AG08396 (cell line): ENCODE measurements at places on chromosomes 3 and 15.

DNA sequence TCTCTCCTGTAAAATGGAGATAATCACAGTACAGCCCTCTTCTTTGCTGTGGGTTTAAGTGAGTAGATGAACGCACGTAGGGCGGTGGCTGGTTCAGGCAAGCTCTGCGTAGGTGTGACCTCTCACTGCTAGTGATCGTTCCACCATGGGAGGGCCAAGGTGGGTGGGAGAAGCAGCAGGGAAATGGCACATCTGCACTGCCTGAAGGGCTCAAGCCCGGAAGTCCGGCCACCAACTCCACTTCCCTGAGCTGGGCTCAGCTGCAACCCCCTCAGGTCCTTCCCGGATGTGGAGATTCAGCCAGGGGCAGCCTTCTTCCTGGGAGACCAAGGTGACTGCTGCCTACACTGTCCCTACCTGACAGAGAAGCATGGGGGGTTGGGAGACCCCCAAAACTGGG, 102.9 kb downstream of the ADCY5 start:
- no peak for DNase-seq

- no peak for DNase-seq
Observed at GRCh38 chr3:185653949-185654757, 68.1 kb downstream of the SENP2 start.

GRCh38 chr3:159928071-159928491, 60.6 kb upstream of the IL12A start:
- no peak for DNase-seq

DNA sequence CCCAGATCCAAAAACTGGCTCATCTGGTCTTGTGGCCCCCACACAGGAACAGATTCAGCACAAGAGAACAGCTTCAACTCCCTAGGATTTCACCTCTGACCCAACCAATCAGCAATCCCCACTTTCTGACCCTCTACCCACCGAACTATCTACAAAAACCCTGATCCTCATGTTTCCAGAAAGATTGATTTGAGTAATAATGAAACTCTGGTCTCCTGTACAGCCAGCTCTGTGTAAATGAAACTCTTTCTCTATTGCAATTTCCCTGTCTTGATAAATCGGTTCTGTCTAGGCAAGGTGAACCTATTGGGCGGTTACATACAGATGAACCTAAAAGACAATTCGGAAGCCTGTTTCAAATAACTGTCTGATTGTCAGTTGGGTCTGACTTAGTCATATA, 847.6 kb upstream of the ALCAM start:
- DNase-seq, result no peak

DNA sequence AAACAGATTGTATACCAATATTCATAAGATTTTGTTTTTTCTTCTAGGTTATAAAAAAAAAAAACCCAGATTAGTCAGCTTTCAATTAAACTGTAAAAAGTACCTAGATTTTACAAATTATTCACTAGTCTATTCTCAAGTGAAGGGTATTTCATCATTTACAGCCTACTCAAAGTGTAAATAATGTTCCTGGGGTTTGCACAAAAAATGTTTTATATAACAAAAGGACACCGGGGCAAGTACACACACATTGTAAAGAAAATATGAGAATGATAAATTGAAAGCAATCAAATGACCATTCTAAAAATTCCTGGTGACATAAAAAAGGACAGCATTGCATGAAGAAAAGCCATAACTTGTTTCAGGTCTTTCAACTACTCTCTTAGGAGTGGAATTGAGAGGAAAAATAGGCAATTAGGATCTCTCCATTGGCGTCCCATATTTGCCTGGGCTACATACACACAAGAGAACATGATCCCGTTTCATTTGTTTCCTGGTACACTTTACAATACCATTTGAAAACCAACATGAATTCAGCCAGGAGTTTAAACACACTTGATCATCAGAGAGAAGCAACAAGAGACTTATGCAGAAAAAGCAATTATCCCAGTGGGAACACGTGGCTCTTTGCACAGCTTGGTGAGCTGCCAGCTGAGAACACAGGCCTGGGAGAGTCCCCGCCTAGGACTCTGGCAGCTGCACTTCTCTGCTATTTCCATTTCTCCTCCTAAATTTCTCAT, 1039.2 kb downstream of the ROBO1 start:
- DNase-seq, result peak; percentile 39

DNA sequence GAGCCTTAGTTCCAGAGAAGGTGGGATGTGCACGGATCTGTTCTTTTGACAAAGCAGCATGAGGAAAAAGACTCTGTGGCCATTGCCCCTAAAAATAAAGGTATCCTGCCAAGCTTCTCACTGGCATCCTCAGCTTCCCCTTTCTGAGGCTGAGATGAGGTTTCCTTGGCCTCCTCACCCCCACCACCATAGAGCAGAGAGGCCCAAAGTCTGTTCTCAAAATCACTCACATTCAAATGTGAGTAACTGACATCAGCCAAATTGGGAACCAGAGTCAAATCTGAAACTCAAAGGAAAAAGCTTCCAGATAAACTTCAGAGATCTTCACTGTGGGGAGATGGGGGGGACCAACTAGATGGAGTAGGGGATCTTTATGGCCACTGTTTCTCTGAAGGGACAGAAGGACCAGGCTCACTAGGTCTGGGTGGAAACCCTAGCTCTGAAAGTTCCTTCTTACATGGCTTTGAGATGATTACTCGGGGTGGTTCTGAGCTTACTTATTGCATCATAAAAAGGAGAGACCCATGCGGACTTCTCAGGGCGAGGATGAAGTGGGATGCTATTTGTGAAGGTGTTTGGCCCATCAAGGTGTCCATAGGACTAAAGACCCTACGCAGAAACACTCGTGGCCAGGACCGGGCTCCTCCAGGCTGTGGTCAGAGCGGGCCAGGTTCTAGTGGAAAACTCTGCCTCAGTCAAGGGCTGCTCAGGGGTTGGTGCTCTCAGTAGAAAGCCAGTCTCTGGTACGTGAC, 61.5 kb upstream of the MEF2A start:
- DNase-seq, result no peak

GRCh38 chr3:132550579-132551305, 46.3 kb upstream of the ACKR4 start:
- no peak for DNase-seq

GRCh38 chr15:76904461-76905012, 603 bp downstream of the SCAPER start:
- peak; percentile 26 for DNase-seq

DNA sequence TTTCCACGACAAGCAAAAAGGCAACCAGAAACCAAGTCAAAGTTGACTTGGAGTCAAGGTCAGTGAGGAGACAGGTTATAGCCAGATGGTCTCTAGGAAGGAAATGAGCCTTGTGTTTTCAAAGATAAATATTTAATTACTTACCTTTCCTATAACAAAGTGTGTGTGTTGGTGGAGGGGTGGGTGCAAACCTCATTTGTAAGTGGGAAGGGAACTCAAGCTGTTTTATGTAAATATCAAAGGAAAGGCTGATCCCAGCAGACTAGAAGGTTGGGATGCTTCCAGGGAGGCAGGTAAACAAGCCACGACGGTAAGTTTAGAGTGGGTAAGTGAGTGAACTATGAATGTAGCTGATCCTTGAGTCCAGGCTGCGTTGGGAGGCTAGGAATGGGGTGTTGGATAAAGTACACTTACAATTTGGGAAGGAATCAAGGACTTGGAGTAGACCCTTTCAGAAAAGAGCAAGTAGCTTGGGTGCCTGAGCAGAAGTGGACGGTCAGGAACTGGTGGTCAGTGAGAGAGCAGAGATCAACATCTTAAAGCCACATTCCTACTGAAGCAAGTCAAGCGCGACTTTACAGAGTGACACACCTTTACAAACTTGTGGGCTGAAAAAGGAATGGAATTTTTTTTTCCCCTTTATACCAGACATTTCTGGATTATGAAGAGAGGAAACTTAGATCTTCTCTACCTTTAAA, 82.0 kb upstream of the TBL1XR1 start:
- DNase-seq, result no peak

DNA sequence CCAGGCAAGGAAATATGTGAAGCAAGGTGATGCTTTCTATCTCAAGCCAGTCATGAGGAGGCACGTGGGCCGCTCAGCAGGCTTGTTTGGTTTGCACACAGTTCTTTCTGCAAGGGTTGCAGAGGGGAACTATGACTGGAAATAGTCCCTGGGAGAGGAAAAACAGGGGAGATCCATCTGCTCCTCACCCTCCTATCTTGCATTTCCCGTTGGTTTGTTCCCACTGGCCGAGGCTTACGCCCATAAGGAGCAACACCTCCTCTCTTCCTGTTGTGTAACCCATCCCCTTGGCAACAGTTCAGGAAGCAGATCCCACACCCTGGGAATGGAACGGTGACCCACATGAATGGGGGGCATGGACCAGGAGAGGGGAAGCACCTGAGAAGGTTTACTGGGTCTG, 72.1 kb upstream of the MAGI1 start:
- DNase-seq, result no peak

GRCh38 chr15:65426216-65426853, 3.6 kb upstream of the IGDCC4 start:
- DNase-seq, result no peak

GRCh38 chr3:34016925-34017587, 218.6 kb downstream of the PDCD6IP start:
- no peak for DNase-seq

GRCh38 chr3:130426206-130426605, 80.7 kb downstream of the COL6A5 start:
- no peak for DNase-seq

DNA sequence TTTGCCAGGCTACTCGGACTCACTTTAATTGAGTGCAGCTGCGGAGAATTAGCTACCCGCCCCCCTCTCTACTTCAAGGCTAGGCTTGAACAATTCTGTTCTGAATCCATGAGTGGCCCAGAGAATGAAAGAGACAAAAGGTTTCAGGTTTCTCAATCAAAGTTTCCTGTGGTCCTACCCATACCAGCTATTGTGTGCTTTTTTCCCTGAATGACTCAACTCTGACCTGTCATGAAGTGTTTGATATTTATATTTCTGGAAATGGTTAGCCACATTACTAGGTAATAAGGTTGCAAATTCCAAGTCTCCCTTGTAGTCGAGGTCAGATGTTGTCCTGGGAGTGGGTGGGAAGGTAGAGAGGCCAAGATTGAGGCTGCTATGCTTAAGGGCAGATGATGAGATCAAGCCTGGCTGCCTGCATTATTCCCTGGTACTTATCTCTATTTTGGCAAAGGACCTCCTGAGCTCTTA, 392.7 kb upstream of the TBL1XR1 start:
- DNase-seq, result peak; percentile 59

- peak; percentile 48 for DNase-seq
Observed at GRCh38 chr15:38707802-38708671, 143.4 kb upstream of the RASGRP1 start.

DNA sequence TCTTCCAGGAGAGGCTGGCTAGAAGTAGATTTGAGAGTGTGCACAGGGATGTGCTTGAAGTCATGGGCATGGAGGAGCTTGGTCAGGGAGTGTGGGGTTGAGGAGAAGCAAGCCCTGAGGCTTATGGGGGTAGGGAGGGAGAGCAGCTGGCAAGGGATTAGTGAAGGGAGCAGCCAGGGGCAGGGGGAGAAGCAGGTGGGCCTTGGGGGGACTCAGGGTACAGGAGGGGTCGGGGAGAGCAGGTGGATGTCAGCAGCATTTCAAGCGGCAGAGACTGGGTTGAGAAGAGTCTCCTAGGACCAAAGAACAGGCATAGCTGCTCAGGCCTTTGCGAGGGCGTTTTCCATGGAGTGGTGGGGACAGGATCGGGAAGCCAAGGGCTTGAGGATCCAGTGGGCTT, 3.4 kb upstream of the LMAN1L start:
- DNase-seq, result no peak

- DNase-seq, result no peak
Observed at GRCh38 chr3:113263020-113263419, 51.7 kb downstream of the BOC start.

- no peak for DNase-seq
Observed at GRCh38 chr3:130693314-130693713, 53.3 kb downstream of the PIK3R4 start.

DNA sequence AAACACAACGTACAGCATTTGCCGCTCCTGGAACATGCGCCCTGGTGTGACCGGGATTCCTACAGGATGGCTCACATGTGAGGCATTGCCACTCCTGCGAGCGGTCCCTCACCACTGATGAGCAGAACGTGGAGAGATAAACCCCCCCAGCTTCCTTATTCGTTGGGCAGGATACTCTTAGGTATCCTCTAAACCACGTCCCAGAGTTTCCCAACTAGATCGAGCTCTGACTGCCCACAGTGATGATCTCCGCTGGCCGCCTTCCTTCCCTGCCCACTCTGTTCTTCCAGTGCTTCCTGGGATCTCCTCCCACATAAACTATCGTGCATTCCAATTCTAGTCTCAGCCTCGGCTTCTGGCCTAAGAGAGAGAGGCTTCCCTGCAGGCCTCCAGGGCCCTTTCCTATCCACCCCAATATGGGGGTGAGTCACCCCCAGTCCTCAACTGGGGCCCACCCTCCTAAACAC, 91.8 kb downstream of the TOP2B start:
- peak; percentile 48 for DNase-seq

GRCh38 chr3:123819949-123820348, 64.2 kb downstream of the MYLK start:
- no peak for DNase-seq

GRCh38 chr3:52047295-52047960, 8.9 kb downstream of the DUSP7 start:
- DNase-seq, result no peak

DNA sequence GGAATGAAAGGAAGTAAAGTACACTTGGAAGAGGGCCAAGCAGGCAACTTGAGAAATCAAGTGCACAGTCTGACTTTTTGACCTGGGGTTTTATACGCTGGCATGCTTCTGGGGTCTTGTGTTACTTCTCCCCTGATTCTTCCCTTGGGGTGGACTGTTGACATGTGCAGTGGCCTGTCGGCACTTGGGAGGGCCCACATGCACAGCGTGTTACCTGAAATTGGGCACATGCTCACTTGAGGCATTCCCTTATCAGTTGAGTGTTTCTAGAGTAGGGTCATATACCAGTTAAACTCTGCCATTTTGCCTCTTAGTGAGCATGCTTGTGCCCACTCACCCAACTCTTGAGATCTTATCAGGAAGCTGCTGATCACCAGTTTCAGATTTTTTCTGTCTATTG, 329.1 kb upstream of the SOX2 start:
- no peak for DNase-seq

GRCh38 chr3:101638261-101638745, 38.6 kb downstream of the ZBTB11 start:
- DNase-seq, result no peak

DNA sequence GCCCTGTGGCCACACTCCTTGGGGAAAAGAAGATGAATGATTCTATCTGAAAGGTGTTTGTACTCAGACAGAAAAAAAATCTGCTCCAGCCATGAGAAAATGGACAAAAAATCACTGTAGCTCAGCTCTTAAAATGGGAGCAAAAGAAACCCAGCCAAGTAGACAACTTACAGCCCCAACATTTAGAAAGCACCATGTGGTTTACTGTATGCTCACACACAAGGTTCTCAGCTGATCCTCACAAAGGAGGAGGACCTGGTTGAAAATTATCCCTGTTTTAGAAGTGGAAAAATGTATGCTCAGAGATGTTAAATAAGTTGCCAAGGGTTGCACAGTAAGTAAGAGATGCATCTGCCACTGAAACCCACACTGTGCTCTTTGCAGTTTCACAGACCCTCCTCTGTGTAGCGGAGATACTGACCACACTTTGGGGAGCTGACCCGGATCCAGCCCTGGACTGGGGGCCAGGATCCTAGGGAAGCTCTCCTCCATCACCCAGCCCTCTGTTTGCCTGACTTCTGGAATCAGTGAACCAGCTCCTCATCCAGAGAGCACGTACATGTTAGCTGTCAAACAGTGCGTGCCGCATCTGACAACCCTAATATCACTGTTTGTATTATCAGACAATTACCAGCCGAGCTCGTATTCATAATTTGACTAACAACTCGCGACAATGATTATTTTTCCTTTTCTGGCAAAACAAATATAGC, 32.7 kb upstream of the TPRG1 start:
- no peak for DNase-seq

GRCh38 chr3:109265295-109265694, 51.0 kb downstream of the DPPA2 start:
- no peak for DNase-seq
